ENCODE measurements at places on chromosomes 7 and 10.

DNA sequence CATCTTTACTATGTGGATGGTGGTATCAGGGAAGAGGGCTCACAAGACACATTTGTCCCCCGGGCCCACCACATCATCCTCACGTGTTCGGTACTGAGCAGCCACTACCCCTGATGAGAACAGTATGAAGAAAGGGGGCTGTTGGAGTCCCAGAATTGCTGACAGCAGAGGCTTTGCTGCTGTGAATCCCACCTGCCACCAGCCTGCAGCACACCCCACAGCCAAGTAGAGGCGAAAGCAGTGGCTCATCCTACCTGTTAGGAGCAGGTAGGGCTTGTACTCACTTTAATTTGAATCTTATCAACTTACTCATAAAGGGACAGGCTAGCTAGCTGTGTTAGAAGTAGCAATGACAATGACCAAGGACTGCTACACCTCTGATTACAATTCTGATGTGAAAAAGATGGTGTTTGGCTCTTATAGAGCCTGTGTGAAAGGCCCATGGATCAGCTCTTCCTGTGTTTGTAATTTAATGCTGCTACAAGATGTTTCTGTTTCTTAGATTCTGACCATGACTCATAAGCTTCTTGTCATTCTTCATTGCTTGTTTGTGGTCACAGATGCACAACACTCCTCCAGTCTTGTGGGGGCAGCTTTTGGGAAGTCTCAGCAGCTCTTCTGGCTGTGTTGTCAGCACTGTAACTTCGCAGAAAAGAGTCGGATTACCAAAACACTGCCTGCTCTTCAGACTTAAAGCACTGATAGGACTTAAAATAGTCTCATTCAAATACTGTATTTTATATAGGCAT lies 9.1 kb upstream of the CSGALNACT2 start:
- peak; percentile 55 for DNase-seq

DNA sequence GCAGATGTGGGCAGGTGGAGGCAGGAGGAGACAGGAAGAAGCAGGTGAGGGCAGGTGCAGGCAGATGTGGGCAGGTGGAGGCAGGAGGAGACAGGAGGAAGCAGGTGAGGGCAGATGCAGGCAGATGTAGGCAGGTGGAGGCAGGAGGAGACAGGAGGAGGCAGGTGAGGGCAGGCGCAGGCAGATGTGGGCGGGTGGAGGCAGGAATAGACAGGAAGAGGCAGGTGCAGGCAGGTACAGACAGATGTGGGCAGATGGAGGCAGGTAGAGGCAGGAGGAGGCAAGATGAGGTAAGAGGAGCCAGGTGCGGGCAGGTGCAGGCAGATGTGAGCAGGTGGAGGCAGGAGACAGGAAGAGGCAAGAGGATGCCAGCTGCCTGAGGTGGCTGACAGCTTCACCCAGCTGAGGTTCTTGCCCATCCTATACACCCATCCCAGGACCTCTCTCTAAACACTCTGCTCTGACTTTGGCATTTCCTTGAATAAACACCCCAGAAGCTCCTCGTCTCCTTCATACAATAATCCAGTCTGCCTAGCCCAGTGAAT lies 33.0 kb downstream of the PTPRE start:
- DNase-seq, result no peak

- DNase-seq, result no peak
Observed at GRCh38 chr7:30200591-30200990, 65.8 kb downstream of the MTURN start.

GRCh38 chr7:47379629-47380324 lies 202.1 kb downstream of the TNS3 start:
- no peak for DNase-seq

- no peak for DNase-seq
Observed at GRCh38 chr10:71359364-71360046, 37.2 kb upstream of the CDH23 start.

- DNase-seq, result peak; percentile 79
Observed at GRCh38 chr7:4683884-4684565, 1.9 kb downstream of the FOXK1 start.

DNA sequence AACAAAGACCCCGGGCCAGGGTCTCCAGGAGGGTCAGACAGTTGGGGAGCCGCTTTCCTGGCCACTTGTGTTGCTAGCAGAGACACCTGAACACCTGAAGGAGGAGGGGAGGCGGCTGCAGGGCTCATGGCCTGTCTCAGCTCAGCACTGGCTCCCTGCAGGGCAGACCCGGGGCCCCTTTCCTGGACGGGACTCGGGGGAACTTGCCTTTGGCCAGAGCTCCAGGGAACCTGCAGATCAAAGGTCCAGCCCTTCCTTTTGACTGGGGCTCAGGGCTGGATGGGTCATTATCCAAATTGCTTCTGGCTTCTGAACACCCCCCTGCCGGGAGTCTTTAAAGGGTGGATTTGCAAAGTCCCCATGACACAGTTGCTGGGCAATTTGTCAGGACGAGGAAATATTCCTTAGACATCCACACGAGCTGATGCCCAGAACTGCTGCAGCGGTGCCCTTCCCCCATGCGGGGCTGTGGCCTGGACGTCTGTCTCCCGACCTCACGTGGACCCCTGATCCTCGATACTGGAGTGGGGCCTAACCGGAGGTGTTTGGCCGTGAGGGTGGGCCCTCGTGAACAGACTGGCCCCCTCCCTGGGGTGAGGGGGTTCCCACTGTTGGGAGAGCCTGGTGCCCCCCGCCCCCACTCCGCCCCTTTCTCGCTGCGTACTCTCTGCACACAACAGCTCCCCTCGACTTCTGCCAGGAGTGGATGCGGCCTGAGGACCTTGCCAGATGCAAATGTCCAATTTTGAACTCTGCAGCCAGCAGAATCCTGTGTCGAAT lies 194.3 kb downstream of the ELFN1 start:
- DNase-seq, result no peak

GRCh38 chr7:120979765-120980499 lies 8.6 kb upstream of the CPED1 start:
- DNase-seq, result no peak

GRCh38 chr10:48504141-48504885 lies 100.6 kb downstream of the ARHGAP22 start:
- no peak for DNase-seq

GRCh38 chr7:65216469-65216868 lies 157.2 kb upstream of the ZNF92 start:
- DNase-seq, result peak; percentile 81

GRCh38 chr10:5906651-5907050 lies 16.6 kb downstream of the FBH1 start:
- no peak for DNase-seq

DNA sequence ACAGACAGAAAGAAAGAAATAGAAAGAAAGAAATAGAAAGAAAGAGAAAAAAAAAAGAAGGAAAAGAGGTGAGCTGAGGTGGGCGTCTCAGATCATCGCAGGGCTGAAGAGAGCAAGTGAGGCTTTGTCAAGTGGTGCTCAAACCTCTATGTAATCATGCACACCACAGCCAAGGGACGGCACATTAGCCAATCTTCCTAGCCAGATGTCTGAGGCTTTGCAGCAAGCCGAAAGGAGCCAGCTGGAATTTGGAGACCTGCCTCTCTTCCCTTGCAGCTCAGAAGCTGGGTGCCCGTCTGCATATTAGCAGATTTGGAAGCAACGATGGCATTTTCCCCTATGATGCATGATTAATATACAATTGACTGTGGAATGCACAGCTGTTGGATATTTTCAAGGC lies 52.5 kb downstream of the ADRA2A start:
- no peak for DNase-seq

DNA sequence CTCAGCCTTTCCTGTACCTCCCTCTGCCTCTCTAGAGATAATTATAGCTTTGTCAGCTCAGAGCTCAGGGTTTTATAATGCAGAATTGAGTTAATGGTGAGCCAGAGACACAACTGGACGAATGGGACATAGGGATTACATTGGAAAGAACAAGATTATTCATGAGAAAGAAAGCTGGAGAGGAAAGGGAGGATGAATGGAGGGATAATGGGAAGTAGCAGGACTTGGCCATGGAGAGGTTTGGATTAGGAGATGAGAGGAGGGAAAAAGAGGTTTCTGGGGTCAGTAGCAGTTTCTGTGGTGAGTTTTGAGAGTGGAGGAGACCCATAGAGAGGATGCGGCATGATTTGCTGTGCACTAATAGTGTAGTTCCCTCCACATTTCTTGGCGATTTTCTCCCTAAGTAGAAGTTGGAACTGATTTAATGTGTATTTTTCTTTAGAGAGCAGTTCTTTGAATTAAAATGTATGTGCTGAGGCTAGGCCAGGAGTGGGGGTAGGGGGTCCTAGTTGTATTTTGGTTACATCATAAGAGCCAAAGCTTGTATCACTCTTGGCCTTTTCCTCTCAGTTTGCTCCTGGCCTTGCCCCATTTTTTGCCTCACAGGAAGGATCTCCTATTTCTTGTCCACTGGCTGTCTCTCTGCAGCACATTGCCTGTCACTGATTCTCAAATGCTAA lies 107.4 kb downstream of the MKX start:
- no peak for DNase-seq

GRCh38 chr10:49161411-49161997 lies 26.7 kb downstream of the TMEM273 start:
- no peak for DNase-seq

DNA sequence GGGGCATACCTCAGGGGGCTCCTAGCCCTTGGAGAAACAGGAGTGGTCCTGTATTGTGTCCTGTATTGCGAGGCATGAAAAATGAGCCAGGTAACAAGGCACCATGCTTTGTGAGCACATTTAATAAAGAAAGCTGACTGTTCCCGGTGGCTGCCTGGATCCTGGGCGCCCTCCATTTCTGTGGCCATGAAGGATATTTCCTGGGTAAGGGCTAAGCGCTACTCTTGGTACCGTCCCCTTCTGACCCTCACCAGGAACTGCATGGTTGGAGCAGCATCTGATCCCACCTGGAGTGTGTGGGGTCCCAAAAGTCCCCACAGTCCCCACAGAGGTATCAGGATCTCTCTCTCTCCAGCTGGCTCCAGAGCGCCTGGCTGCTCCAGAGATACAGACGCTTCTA lies 139.5 kb downstream of the MAPK8 start:
- no peak for DNase-seq

- DNase-seq, result no peak
Observed at GRCh38 chr7:82841828-82842227, 320.9 kb downstream of the PCLO start.

GRCh38 chr10:27192284-27192683 lies 37.1 kb downstream of the MASTL start:
- DNase-seq, result no peak

Measured in activated effector memory CD4-positive, alpha-beta T cell treated with anti-CD3 and anti-CD28 coated beads, Interleukin-2, amount 50 U/mL, for 16 hours (primary cell).